ENCODE measurements at places on chromosomes 4 and X. TPM values are rescaled to one million over a fixed set of nuclear protein-coding genes. Genes with fewer than 3 reads are reported as not detected.

CCSER1 gene
- total RNA-seq: 14.5 TPM

FATE1 gene
- not detected for total RNA-seq

ADAMTS3 gene
- total RNA-seq: 0.26 TPM

SMIM9 gene
- total RNA-seq: not detected

UGT2B11 gene
- total RNA-seq: not detected

CSTF2 gene
- 9.9 TPM for total RNA-seq

MSANTD1 gene
- total RNA-seq: 3.6 TPM

HS3ST1 gene
- total RNA-seq: 0.99 TPM

SPINK2 gene
- not detected for total RNA-seq

PABPC5 gene
- total RNA-seq: not detected

UFSP2 gene
- 14.8 TPM for total RNA-seq

NIPAL1 gene
- total RNA-seq: 1.6 TPM

ASB9 gene
- total RNA-seq: 1.6 TPM

FAM47A gene
- not detected for total RNA-seq

PTTG2 gene
- total RNA-seq: 1.3 TPM

RAB39B gene
- total RNA-seq: not detected

TREX2 gene
- total RNA-seq: 1.6 TPM

DHX15 gene
- total RNA-seq: 104 TPM

All from body of pancreas (tissue), 4 donors.